ENCODE measurements at places on chromosomes 5 and 9.

DNA sequence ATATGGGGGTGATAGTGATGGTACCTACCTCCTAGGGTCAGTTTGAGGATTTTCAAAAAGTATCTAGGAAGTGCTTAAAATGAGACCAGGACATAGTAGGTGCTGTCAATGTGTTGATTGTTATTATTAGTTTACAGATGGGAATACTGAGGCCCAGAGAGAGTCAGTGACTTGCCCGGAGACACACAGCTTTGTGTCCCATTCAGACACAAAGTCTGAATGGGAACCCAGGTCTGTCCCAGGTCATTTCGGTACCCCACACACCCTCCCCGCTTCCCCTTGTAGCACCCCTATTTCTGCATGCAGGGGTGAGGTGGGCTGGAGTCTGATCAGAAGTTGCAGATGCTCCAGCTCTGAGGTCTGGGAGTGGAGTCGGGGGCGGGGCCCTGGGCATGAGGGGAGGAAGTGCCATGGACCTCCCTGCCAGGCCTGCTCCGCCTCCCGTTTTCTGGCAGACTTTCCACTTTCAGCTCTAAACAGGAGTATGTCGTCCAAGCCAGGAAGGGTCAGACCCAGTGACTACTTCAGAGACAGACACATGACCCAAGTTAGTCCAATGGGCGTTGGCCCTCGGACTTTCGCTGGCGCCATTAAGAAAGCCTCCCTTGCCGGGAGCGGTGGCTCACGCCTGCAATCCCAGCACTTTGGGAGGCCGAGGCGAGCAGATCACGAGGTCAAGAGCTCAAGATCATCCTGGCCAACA, 3.2 kb upstream of the DBN1 start:
- DNase-seq: peak; percentile 63
- peak overlapping the region; percentile 78 for H3K27ac ChIP-seq
- H3K4me3 ChIP-seq: no peak overlapping the region
- no peaks in the 10 kb centered on the region for H3K36me3 ChIP-seq

- H3K4me1 ChIP-seq: no peaks in the 10 kb centered on the region
- H3K27ac ChIP-seq: no peak overlapping the region
Observed at GRCh38 chr9:99978221-99978620, 71.8 kb downstream of the STX17 start.

DNA sequence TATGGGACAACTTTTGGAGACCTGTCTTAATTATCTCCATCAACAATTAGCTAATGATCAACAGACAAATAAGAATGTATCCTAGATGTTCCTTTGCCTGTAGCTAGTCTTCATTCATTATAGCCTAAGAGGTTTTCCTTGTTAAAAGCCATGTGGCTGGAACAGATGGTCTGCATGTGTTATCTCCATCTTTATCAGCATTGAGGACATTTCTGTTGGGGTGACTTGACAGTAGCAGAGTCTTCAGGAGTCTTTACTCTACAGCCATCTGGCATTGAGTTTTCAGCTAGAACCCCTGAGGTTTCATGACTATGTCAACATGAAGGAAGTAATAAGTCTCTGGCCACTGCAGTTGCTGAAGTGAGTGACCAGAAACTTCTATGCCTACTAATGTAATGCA, 106.6 kb upstream of the TLE4 start:
- DNase-seq: no peak
- no peak overlapping the region for H3K27ac ChIP-seq
- no peaks in the 10 kb centered on the region for H3K36me3 ChIP-seq
- H3K4me1 ChIP-seq: no peaks in the 10 kb centered on the region
- H3K4me3 ChIP-seq: no peak overlapping the region

GRCh38 chr9:33721674-33722358, 73.5 kb upstream of the PRSS3 start:
- peak; percentile 92 for DNase-seq
- H3K36me3 ChIP-seq: no peaks in the 10 kb centered on the region
- H3K4me3 ChIP-seq: no peak overlapping the region
- H3K27ac ChIP-seq: no peak overlapping the region
- peaks cover 4% of the 10 kb centered on the region for H3K27me3 ChIP-seq

DNA sequence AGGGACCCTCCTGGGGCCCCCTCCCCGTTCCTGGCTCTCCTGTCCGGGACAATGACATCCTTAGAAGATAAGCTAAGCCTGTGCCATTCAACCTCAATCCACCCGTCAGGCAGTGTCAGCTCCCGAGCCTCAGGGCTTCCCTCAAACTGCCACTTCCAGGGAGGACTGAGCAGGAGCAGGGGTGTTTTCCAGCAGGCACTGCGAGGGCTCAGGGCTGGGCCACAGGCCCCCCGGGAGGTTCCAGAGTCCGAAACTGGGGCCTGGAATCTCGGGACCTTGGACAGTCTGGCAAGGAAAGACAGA, 26.2 kb downstream of the LHX3 start:
- no peak overlapping the region for H3K4me3 ChIP-seq
- no peaks in the 10 kb centered on the region for H3K36me3 ChIP-seq
- DNase-seq: no peak
- no peaks in the 10 kb centered on the region for H3K4me1 ChIP-seq

DNA sequence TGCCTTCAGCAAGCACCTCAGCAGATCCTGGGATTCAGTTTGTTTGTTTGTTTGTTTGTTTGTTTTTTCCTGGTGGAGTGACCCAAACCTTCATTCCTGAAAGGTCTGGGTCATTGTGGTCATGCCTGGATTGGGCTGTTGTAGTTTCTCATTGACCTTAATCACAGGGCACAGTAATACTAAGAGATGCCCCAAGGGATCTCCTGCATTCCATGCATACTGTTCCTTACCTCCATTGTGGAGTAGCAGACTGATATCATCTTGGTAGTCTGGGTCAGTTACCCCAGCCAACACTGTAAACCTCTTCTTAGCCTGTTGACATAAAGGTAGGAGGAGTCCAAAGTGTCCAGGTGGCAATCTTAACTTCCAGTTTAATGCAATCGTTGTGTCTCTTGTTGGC, 1466.7 kb upstream of the CDH9 start:
- no peak overlapping the region for H3K4me3 ChIP-seq
- H3K4me1 ChIP-seq: no peaks in the 10 kb centered on the region
- H3K27ac ChIP-seq: no peak overlapping the region
- no peaks in the 10 kb centered on the region for H3K36me3 ChIP-seq

DNA sequence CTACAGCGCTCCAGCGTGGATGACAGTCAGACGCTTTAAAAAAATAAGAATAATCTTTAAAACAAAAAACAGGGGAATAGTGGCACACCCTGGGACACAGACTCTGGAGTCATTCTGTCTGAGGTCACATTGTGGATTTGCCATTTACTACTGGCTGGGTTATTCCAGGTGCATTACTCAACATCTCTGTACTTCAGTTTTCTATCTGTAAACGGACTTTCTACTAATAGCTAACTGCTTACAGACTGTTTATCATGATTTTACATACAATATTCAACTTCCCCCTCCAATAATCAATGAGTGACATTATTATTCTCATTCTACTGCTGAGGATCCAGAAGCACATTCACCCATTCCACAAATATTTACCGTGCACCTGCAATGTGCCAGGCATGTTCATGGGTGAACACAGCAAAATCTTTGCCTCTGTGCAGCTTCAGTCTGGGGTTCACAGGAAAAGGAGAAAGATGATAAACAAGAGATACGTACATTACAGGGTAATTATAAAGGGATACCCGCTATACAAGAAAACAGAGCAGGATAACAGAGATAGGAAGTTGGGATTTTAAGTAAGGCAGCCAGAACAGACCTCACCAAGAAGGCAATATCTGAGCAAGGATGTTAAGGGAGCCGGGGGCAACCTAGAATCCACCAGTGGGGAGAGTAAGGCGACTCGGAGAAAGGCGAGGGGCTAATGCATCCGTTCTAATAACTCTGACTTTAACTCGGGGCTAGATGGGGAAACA, 984 bp upstream of the RAD23B start:
- H3K27me3 ChIP-seq: no peaks in the 10 kb centered on the region
- peaks cover 38% of the 10 kb centered on the region for H3K4me1 ChIP-seq
- H3K27ac ChIP-seq: peak overlapping the region; percentile 98
- H3K36me3 ChIP-seq: no peaks in the 10 kb centered on the region
- no peak for DNase-seq

DNA sequence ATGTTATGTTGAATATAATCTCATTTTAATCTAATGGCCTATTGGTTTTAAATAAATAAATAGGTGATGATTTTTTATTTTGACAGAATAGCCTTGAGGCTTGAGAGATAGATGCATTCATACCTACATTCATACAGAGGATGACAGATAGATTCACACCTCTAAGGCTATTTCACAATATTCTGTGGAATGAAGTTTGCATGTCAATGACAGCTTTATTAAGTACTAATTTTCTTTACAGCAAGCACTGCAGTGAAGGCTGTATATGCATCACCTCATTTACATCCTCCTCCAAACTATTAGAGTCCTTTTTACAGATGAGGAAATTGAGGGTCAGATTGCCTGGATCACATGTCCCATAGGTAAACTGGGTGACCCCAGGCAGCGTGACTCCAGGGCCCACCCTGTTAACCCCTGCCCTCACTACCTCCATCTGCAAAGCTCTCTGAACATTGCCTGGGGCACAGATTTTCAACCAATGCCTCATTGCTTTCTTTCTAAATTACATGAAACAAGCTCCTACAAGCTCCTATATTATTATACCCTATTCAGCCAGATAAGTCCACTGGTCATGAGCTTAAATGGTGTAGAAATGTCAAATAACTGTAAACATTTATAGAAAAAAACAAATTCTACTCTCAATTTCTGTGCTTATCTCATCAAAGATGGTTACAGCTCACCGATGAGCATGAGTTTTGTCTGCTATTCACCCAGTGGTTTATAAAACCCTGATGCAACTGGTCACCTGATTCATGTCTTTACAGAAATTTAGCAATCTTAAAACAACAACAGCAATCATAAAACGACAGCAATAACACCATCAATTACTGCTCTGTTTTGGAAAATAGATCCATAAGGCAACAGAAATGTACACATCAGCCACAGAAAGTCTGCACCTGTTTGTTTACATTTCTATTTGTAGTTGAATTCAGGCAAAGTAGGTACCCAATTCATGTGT, 338.0 kb downstream of the NSG2 start:
- peaks cover 29% of the 10 kb centered on the region for H3K27me3 ChIP-seq
- DNase-seq: no peak
- H3K27ac ChIP-seq: no peak overlapping the region
- H3K4me1 ChIP-seq: no peaks in the 10 kb centered on the region

DNA sequence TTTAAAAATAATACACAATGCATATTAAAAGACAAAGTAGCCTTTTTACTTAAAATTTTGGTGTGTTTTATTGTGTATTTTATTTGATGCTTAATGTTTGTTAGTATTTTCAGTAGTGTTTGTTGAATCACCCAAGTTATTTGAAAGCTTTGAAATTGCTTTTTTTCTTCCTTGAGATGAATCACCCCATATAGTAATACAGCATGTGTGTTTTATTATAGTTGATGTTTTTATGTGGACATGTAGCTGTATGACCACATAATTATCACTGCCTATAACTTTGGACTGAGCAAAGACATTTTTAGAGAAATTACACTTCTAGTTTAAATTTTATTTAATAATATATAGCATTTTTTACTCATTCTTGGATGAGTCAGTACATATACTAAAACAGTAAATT, 18.0 kb downstream of the FAM174A start:
- H3K4me3 ChIP-seq: no peak overlapping the region
- H3K36me3 ChIP-seq: no peaks in the 10 kb centered on the region
- no peak overlapping the region for H3K27ac ChIP-seq
- no peak for DNase-seq
- no peaks in the 10 kb centered on the region for H3K4me1 ChIP-seq

DNA sequence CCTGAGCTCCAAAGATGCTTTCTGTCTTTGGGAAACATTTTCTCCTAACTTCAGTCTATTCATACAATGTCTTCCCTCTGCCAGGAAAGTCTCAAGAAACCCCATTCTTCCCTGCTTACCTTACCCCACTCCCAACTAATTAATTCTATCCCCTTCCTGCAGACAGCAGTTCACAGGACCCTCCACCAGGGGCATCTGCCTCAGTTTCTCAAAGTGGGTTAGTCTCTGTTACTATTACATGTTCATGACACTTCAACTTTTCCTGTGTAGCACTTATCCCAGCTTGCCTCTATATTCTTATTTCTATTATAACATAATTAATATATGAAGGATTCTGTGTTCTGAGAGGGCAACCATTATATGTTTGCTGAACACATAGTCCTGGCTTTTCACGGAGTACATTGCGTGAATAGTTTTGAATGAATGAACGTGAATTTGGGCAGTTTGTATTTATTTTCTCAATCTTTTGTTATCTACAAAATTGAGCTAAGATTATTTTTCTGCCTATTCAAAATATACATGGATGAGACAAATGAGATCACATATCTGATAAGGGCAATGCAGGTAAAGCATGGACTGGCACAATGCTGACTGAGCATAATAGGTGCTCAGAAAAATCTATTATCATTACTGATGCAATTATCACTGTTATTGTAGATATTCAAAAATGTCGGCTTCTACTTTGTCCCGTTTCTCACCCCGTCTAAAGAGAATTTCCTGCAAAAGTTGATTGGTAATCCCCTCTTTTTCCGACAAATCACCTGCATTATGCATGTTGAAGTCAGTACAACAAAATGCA, 341.1 kb downstream of the BRINP1 start:
- no peaks in the 10 kb centered on the region for H3K4me1 ChIP-seq
- H3K36me3 ChIP-seq: no peaks in the 10 kb centered on the region
- no peak overlapping the region for H3K4me3 ChIP-seq
- no peaks in the 10 kb centered on the region for H3K27me3 ChIP-seq
- H3K27ac ChIP-seq: peak overlapping the region; percentile 55

DNA sequence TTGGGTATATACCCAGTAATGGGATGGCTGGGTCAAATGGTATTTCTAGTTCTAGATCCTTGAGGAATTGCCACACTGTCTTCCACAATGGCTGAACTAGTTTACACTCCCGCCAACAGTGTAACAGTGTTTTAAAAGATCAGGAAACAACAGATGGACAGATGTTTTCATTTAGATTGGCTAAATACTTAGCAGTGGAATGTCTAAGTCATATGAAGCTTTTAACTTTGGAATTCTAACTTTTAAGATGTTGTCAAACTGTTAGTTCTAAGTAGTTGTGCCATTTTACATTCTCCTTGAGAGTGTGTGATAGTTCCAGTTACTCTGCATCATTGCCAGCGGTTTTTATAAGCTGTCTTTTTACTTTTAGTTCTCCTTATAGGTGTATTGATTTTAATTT, 688.8 kb downstream of the SEMA5A start:
- H3K4me3 ChIP-seq: no peak overlapping the region
- no peaks in the 10 kb centered on the region for H3K27me3 ChIP-seq
- H3K4me1 ChIP-seq: no peaks in the 10 kb centered on the region
- H3K27ac ChIP-seq: no peak overlapping the region

DNA sequence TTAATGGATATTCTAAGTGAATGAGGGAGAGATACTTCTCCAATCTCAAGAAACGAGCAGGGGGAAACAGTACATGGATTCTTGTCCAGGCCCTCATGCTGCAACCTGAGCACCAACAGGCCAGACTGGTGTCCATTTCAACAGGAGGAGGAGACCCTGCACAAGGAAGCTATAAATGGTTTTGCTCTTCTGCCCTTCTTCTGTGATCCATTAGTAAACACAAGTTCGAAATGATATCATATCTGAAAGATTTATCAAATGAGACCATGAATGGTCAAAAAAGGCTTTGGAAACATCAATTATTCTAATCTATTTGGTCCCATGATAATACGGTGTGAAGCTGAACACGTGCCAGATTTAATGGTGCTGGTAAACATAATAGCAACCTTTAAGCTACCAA, 109.8 kb downstream of the NR6A1 start:
- no peaks in the 10 kb centered on the region for H3K27me3 ChIP-seq
- no peak overlapping the region for H3K4me3 ChIP-seq
- H3K36me3 ChIP-seq: no peaks in the 10 kb centered on the region
- no peak for DNase-seq
